ENCODE measurements at places on chromosomes 16 and 17. TPM values are rescaled to one million over a fixed set of nuclear protein-coding genes. Genes with fewer than 3 reads are reported as not detected.

The NLGN2 gene
- 12.1 TPM for total RNA-seq

DNA sequence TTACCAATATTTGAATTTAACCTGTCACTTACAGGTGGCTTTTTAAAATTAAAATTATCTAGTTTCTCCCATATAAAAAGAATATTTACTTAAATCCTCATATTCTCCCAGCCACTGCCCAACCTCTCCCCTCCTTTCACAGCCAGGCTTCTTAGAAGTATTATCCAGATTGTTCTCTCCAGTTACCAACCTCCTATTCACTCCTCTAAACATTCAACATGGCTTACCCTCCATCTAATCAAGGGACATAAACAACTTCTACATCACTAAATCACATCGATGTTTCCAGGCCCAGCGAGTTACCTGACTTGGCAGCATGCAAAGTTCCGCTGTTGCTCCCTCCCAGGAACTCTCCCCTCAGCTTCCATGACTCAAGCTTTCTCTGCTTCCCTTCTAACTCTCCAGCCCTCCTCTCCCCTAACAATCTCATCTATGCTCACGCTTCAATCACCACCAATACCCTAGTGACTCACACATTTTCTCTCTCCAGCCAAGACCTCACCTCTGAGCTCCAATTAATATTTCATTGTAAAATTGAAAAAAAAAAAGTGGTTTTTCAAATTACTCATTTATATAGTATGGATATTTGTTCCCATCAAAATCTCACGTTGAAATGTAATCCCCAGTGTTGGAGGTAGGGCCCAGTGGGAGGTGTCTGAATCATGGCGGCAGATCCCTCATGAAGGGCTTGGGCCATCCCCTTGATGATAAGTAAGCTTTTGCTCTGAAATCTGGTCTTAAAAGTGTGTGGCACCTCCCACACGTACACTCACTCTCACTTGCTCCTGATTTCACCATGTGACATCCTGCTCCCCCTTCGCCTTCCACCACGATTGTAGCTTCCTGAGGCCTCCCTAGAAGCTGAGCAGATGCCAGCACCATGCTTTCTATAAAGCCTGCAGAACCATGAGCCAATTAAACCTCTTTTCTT, 88.5 kb downstream of the HELZ start:
- H3K27me3 ChIP-seq = no peaks in the 10 kb centered on the region
- no peak overlapping the region for H3K27ac ChIP-seq
- DNase-seq = peak; percentile 88

GRCh38 chr17:41639492-41640473, 15.4 kb upstream of the KRT17 start:
- peak; percentile 61 for DNase-seq
- no peak overlapping the region for H3K4me3 ChIP-seq
- H3K36me3 ChIP-seq = no peaks in the 10 kb centered on the region
- no peaks in the 10 kb centered on the region for H3K4me1 ChIP-seq

- H3K36me3 ChIP-seq = no peaks in the 10 kb centered on the region
- H3K4me3 ChIP-seq = no peak overlapping the region
Observed at GRCh38 chr16:15741207-15741871, 91.3 kb downstream of the NDE1 start.

DNA sequence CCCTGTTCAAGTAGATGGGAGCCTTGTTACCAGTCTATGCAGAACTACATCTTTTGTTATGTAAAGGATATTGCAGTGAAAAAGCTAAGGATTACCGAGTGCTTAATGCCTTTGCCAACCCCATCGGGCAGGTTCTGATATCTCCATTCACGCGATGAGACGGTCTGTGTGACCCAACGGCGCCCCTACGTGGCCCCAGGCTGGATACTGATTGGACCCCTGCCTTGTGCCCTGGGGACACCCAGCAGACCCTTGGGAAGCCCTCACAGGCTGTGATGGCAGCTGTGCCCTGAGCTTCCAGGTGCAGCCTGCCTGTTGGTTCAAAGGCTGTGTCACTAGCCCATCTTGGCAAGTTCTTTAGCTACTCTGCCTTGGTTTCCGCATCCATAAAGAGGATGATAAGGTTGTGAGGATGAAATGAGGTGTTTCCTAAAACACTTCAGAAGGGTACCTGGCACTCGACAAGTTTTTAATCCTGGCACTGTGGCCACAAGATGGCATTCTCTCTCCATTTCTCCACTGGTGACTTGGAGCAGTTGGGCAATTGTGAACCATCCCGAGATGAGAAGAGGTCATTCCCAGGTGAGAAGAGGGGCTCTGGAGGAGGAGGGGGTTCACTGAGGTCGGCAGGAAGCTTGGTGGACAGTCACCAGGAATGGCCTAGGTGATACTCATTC, 33.6 kb downstream of the HAPSTR1 start:
- no peak overlapping the region for H3K27ac ChIP-seq
- H3K36me3 ChIP-seq = peaks cover 9% of the 10 kb centered on the region
- H3K4me3 ChIP-seq = no peak overlapping the region
- H3K27me3 ChIP-seq = no peaks in the 10 kb centered on the region
- peaks cover 5% of the 10 kb centered on the region for H3K4me1 ChIP-seq
- no peak for DNase-seq

The PRR15L gene
- total RNA-seq = not detected

- H3K36me3 ChIP-seq = no peaks in the 10 kb centered on the region
- no peak overlapping the region for H3K4me3 ChIP-seq
- H3K27me3 ChIP-seq = no peaks in the 10 kb centered on the region
- H3K27ac ChIP-seq = no peak overlapping the region
Observed at GRCh38 chr17:56475116-56475515, 118.4 kb upstream of the NOG start.

The TP53TG3B gene
- total RNA-seq = not detected

The C17orf67 gene
- 1.7 TPM for total RNA-seq

GRCh38 chr17:7016418-7016817, 4.0 kb downstream of the RNASEK start:
- DNase-seq = no peak
- no peak overlapping the region for H3K4me3 ChIP-seq
- H3K27me3 ChIP-seq = no peaks in the 10 kb centered on the region
- H3K36me3 ChIP-seq = peaks cover 2% of the 10 kb centered on the region
- H3K27ac ChIP-seq = no peak overlapping the region
- H3K4me1 ChIP-seq = peaks cover 12% of the 10 kb centered on the region

The FBXL16 gene
- not detected for total RNA-seq

DNA sequence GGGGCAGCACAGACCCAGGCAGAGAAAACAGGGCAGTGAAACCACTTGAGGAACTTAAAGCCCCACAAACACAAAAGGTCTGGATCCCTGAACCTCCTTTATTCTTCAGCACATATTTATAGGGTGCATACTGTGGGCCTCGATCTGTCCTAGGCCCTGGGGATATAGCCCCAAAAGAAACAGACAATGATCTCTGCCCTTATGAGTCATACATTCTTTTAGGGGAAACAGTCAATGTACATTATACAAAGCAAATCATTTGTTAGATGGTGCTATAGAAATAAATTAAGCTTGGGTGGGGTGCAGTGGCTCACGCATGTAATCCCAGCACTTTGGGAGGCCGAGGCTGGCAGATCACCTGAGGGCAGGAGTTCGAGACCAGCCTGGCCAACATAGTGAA, 10.0 kb upstream of the HES7 start:
- no peak overlapping the region for H3K27ac ChIP-seq
- no peak overlapping the region for H3K4me3 ChIP-seq
- DNase-seq = no peak
- H3K36me3 ChIP-seq = no peaks in the 10 kb centered on the region
- no peaks in the 10 kb centered on the region for H3K27me3 ChIP-seq

The CES5A gene
- not detected for total RNA-seq

DNA sequence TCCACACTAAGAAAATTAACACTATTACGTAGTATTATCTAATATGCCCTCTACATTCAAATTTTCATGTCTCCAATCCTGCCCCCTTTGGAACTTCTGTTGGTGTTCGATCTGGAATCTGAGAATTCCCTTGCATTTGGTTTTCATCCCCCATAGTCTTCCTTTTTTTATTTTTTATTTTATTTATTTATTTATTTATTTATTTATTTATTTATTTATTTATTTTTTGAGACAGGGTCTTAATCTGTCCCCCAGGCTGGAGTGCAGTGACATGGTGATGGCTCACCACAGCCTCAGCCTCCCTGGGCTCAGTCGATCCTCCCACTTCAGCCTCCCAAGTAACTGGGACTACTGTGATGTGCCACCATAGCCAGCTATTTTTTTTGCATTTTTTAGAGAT, 589.3 kb downstream of the MAF start:
- no peaks in the 10 kb centered on the region for H3K27me3 ChIP-seq
- H3K27ac ChIP-seq = no peak overlapping the region
- no peak for DNase-seq
- H3K4me1 ChIP-seq = no peaks in the 10 kb centered on the region
- H3K4me3 ChIP-seq = no peak overlapping the region
- no peaks in the 10 kb centered on the region for H3K36me3 ChIP-seq

DNA sequence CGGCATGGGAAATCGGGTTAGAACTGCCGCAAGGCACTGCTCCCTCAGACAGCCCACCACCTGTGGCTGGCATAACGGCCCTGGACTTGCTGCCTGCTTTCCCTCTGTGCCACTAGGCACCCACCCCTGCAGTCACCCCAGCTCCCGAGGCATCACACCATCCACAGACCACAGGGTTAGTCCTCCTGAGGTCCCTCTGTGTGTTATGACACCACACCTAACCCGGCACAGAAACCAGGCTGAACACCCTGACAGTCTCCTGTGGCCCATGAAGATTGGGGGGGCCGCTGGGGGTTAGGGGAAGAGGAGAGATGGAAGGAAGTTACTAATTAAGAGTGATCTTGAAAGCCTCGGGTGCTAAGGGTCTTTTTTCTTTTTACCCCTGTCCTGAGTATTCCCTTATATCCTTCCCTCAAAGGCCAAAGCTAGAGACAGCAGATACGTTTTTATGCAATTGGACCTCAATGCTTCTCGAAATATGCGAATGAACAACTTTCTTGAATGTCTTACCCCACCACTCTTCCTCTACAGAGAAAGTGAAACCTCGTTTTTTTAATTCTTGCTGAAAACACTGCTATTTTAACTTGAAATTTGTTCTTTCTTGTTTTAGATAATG, 7.0 kb downstream of the CYTH1 start:
- no peak overlapping the region for H3K27ac ChIP-seq
- no peaks in the 10 kb centered on the region for H3K4me1 ChIP-seq
- H3K27me3 ChIP-seq = no peaks in the 10 kb centered on the region
- DNase-seq = no peak
- H3K36me3 ChIP-seq = no peaks in the 10 kb centered on the region

GRCh38 chr16:48619979-48620378, 10.0 kb upstream of the N4BP1 start:
- DNase-seq = no peak
- peaks cover 4% of the 10 kb centered on the region for H3K27me3 ChIP-seq
- peaks cover 2% of the 10 kb centered on the region for H3K4me1 ChIP-seq
- H3K4me3 ChIP-seq = no peak overlapping the region
- H3K36me3 ChIP-seq = no peaks in the 10 kb centered on the region

DNA sequence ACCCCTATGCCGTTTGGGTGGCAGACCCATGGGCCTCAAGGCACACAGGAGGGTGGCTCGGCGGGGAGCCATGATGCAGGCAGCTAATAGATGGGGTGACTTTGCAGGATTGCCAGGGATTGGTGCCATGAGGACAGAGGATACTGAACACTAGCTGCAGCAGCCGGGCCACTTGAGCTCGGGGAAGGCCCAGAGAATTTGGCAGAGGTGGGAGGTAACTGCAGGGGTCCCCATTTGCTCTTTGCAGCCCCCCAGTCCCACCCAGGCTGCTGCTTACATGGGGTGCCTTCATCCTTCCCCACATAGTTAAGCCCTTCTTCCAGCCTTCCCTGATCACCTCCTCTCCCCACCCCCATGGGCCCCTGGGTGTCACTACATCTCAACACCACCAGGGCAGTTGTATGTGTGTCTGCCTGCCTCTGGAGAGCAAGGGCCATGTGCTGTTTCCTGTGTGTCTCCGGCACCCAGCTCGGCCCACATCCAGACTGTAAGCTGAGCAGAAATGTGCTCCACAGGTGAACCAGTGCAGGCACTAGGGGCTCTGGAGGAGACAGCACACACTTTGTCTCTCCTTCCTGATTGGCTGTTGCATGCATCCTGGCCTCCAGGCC, 52.0 kb downstream of the SREBF1 start:
- no peak overlapping the region for H3K4me3 ChIP-seq
- H3K27ac ChIP-seq = no peak overlapping the region
- no peaks in the 10 kb centered on the region for H3K36me3 ChIP-seq
- H3K4me1 ChIP-seq = peaks cover 16% of the 10 kb centered on the region

- peak; percentile 22 for DNase-seq
- H3K4me1 ChIP-seq = no peaks in the 10 kb centered on the region
- no peak overlapping the region for H3K27ac ChIP-seq
- H3K4me3 ChIP-seq = no peak overlapping the region
- no peaks in the 10 kb centered on the region for H3K27me3 ChIP-seq
Observed at GRCh38 chr16:73996624-73997339, 299.8 kb upstream of the PSMD7 start.

DNA sequence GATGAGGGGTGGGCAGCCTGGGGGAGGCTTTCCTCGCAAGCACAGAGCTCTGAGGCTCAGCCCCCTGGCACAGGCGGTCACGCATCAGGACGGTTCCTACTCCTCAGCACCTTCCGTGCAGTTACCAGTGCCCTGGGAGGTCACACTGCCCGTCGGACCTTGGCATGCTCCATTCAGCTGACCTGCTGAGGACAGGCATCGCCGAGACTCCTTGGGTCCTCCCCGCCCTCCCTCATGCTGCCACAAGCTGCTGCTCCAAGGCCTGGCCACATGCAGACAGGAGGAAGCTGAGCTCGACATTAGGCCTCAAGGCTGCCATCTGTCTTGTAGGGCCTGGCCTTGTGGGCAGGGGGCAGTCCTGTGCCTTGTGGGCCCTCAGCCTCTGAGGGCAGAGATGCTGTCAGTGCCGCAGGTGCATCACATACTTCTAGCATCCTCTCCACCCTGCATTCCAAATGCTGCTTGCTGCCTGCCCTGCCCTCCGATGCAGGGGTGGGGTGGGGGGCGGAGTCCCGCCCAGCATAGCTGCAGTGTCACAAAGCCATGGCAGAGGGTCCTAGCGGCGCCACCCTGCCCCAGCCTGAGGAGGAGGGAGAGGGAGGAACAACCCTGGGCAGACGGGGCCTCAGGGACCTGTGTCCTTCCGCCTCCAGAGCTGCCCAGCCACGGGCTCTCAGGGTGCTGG, 9.3 kb downstream of the C16orf90 start:
- no peak overlapping the region for H3K4me3 ChIP-seq
- no peaks in the 10 kb centered on the region for H3K27me3 ChIP-seq
- H3K36me3 ChIP-seq = peaks cover 24% of the 10 kb centered on the region
- no peak for DNase-seq
- H3K27ac ChIP-seq = no peak overlapping the region
- H3K4me1 ChIP-seq = no peaks in the 10 kb centered on the region

GRCh38 chr17:64572682-64573154, 65.9 kb downstream of the CEP95 start:
- H3K36me3 ChIP-seq = peaks cover 10% of the 10 kb centered on the region
- H3K4me1 ChIP-seq = peaks cover 7% of the 10 kb centered on the region
- H3K4me3 ChIP-seq = no peak overlapping the region
- H3K27me3 ChIP-seq = no peaks in the 10 kb centered on the region
- peak; percentile 26 for DNase-seq
- peak overlapping the region; percentile 60 for H3K27ac ChIP-seq
